ENCODE measurements at places on chromosomes 16 and 17.

- no peak for DNase-seq
Measured at GRCh38 chr16:48942996-48943395, 333.0 kb upstream of the N4BP1 start.

GRCh38 chr17:35727635-35728034, 3.8 kb upstream of the RASL10B start:
- no peak for DNase-seq

DNA sequence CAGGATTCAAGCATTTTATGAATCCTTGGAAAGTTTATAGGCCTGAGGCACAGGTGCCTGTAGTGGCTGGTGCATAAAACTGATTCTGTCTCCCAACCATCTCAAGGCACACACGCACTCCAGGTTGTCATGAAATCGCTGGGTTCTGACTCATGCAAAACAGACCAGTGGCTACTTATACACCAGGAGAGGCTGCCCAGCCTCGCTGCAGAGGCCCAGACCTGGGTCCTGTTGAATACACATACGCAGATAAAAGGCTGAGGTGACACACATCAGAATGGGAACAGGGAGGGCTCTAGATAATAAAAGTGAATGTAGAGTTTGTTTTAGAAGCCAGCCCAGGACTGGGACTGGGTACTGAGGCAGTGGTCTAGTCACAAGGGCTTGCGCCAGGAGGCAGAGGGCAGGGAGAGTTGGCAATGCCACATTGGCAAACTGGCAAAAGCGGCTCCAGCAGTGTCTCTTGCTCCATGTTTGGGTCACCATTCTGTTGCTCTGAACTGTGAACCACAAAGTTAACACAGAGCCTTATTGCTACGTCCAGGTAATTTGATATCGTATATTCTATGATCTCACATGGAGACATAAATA, 13.6 kb downstream of the OR1D5 start:
- DNase-seq: no peak

DNA sequence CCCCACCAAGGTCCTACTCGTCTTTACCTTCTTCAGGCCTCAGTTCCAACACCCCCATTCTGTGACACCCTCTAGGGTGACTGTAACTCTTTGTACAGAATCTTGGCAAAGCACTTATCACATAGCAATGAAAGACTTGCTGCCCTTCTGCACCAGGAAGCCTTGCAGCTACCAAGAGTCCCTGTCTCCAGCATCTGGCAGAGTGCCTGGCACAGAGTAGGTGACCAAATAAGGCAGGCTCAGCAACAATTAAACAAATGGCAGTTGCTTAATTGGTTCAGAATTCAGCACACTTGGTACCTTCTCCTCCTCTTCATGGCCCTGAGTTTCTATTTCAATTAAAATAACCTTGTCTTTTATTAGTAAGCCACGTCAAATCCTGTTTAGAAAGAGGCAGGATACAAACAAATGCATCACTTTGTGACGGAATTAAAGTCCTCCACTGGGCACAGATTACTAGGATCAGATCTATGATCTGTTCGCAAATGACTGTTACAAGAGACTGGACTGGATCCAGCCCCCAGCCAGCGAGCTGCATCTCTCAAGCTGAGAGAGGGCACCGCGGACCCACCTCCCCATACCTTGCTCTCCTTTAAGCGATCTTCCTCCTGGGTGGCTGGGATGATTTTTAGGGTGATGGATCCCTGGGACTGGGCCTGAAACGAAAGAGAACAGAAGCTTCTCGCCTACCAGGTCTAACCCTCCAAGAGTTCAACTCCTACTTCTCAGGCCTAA, 9.4 kb downstream of the MPP3 start:
- no peak for DNase-seq

DNA sequence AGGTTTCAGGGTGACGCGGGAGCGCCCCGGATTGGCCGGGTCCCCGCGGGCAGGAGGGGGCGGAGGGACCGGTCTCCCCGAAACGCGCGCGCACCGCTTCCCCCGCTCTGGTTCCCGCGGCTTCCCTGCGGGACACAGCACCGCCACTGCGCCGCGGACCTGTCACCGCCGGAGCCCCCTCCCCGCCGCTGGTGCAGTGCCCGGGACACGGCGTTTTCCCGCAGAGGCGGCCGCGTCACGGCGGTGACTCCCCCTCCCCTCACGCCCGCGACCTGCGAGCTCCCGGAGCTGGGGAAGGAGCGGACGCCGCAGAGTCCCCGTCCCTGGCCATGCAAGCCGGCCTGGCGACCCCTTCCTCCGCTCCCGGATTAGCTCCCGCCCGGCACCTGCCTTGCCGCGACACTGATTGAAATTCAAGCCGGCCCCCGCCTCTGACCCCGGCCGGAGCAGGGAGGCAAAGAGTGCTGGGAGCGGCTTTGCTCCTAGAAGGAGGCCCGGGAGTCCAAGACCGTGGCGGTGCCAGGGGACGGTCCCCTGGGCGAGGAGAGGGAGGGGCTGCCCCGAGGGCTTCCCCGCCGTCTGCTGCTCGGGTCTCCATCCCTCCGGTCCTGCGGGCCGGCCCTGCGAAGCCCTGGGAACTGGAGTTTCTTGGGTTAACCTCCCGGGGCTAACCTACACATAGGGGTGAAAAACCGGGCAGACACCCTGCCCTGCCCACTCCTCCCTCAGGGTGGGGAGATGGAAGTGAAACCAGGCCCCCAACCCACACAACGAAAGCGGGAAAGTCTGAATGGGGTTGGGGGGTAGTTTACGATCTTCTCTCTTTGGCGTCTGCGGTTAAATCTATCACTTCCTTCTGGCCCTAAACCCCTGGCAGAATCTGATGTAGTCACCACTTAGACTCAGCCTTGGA, 1.0 kb downstream of the RHBDL3 start:
- no peak for DNase-seq

- DNase-seq: peak; percentile 38
Measured at GRCh38 chr16:71499775-71500364, 10.7 kb upstream of the ZNF19 start.

- DNase-seq: no peak
Measured at GRCh38 chr17:47300718-47301117, 23.0 kb upstream of the EFCAB13 start.

GRCh38 chr17:40980117-40980516, 4.0 kb downstream of the KRT40 start:
- no peak for DNase-seq

DNA sequence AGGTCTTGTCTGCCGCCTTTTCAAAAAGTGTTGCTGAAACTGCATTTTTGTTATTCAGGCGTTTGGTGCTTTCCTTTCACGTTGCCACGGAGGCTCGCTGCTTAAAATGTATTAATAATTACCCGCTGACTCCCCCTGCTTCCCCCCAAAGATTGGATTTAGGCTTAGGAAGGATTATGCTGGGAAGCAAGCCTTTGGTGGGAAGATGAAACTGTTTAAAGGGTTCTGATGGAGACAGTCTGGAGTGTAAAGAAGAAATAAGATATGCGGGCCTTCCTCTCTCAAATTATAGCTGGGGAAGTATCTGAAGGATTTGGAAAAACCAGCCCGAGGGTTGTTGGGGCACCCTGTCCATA, 1.1 kb downstream of the KSR1 start:
- no peak for DNase-seq

DNA sequence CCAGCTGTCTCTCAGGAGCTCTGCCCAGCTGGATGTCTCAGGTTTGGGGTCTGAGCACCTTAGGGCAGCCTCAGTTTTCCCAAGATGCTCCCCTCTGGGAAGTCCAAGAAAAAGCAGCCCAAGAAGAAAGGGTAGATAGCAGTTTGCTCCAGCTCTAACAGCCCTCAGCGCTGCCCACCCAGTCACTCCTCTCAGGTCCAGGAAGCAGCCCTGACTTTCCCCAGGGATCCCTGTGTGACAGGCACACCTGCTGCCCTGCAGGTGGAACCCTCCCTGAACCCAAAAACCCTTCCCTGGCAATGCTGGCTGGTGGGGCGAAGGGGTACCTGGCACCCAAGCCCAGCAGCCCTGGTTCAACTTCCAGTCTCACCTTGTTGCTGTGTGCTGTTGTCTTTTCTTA, 48.1 kb downstream of the BEAN1 start:
- DNase-seq: no peak

DNA sequence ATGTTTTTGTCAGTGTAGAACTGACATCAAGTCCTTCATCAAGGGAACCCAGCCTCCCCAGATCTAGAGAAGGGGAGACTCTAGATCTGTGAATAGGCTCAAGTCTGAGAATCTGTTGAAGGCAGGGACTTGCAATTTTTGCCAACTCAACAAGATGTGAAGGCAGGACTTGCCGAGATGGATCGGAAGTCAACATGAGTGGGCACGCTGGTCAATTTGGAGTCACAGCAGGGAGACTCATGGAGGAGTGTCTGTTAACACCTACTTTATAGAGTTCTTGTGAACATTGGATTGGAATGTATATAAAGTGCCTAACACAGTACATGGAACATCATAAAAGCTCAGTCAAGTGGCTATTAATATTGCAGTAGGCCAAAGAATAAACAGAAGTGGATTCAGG, 10.0 kb downstream of the ZNF689 start:
- no peak for DNase-seq

GRCh38 chr16:72444696-72445095, 272.7 kb upstream of the PMFBP1 start:
- no peak for DNase-seq

DNA sequence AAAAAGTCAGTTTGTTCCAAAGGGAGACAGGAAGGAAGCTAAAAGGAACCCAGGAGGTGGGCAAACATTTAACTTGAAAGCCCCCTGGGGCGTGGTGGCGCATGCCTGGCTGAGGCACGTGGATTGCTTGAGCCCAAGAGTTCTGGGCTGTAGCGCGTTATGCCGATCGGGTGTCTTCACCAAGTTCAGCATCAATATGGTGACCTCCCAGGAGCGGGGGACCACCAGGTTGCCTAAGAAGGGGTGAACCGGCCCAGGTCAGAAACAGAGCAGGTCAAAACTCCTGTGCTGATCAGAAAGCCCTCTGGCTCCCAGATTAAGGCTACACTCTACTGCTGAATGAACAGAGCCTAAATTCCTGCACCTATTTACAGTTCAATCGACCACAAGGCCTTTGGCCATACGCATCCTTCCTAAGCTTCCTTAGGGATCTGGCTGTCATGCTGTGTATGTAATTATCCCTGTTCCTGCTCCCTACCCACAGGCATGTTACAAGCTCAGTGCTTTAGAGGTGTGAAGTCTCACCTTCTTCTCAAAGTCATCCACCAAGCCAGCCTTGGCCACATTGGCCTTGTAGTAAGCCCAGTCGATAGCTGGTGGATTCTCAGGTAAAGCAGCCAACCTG, 5.0 kb downstream of the ATP5PD start:
- DNase-seq: no peak

DNA sequence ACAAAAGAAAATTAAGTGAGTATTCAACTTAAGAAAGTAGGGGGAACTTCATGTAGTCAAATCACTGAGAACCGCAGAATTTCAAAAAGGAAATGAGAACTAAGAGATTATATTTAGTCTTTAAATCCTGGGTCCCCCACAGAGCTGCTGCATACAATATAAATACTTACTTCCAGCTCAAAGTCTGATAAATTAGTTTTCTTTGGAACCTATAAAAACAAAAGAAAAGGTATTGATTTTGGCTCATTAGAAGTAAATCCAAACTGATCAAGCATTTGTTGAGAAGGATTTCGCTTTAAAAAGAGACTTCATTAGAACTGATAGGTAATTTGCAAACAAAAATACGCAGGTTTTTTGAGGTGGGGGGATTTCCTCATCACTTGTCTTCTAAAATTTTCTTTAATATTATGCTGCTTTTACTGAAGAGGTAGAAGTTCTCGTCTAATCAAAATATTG, 21.9 kb downstream of the PARN start:
- DNase-seq: no peak
